ENCODE measurements at places on chromosomes 7 and 10.
A peak's percentile ranks its signal among the peaks of the same experiment; 100 is the strongest.

DNA sequence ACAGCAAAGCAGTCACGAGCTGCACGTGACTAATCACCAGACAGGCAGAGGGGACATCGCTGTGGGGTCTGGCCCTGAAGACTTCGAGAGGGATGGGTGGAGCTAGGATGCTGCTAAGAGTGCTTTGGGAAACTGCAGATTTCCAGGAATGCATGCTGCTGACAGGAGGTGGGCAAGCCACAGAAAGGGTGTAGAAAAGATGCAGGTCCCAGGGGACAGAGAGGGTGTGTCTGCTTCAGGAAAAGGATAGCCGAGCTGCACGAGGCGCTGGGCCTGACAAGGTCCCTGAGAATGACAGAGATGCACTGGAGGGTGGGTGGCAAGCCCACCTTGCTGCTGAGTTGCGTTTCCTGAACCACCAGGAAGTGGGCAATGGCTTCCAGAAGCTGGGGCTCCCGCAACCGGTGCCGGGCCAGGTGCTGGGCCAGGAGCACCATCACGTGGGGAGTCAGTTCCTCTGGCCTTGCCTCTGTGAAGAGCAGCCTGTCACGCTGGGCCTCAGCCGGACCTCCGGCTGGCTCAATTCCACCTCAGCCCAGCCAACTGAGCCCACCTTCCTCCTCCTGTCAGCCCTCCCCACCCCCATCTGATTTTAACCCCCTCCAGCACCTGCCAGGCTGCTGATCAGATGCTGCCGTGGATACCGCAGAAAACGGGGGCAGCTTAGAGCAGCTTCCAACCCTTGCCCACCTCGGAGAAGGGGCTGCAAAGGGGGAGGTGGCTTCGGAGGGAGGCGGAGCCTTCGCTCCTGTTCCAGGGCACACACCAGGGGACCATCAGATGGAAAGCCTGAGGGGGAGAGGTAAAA lies 2.2 kb downstream of the FASTK start:
- no peak for DNase-seq

GRCh38 chr7:44693641-44694313 lies 54.9 kb upstream of the ZMIZ2 start:
- no peak for DNase-seq

DNA sequence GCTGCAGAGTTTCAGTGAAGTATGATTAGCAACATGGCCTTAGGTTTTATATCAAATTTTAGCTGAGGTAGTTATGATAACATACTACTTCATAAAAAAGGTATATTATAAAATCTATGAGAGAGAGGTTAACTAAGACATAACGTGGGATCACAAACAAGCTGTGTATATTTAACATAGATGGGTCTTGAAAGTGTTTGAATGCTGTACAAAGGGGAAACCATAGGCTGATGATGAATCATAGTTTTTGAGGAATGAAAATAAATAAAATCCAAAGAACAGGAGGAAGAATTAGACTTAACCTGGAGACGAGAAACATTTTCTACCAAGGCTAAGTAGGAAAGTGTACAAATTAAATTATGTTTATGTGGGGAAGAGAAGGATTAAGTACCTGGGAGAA lies 119.0 kb downstream of the GNAI1 start:
- DNase-seq: no peak

DNA sequence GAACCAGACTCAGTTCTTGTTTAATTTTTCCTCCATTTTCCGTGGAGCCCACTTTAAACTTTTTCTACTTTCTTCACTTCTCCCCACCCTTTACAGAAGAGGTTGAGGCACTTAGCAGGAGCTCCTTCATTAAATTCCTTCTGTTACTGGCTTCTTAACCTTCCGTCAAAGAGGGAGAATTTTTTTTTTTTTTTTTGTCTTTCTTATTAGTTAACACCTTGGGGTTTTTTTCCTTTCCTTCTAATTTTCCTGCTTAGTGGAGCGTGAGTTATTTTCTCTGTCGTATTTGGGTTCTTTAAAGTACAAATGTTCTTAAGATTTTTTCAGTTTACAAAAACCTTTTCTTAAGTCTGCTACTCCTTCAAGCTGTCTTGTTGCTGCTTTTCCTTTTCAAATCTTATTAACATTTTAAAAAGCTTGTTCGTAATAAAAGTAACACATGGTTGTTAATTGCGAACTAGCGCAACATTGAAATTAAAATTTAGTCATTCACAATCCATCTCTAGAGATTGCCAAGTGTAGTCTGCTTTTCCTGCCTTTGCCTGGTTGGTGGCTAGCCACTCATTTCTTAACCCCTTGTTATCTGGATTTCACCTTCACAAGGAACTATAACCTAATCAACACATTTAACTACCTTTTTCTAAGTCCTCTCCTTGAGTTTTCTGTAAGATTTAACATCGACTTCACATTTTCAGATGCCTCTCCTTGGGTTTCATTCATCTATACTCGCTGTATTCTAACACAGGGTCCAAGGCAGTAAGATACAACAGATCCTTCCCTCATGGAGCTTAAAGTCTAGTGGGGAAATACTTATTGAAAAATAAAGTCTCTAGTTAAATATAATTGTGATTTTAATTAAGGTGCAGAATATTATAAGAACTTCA lies 2.0 kb downstream of the BMPR1A start:
- DNase-seq: peak; percentile 80

GRCh38 chr10:83995738-83996331 lies 143.5 kb upstream of the GHITM start:
- no peak for DNase-seq

GRCh38 chr7:16818732-16819131 lies 13.9 kb upstream of the AGR2 start:
- DNase-seq: no peak

DNA sequence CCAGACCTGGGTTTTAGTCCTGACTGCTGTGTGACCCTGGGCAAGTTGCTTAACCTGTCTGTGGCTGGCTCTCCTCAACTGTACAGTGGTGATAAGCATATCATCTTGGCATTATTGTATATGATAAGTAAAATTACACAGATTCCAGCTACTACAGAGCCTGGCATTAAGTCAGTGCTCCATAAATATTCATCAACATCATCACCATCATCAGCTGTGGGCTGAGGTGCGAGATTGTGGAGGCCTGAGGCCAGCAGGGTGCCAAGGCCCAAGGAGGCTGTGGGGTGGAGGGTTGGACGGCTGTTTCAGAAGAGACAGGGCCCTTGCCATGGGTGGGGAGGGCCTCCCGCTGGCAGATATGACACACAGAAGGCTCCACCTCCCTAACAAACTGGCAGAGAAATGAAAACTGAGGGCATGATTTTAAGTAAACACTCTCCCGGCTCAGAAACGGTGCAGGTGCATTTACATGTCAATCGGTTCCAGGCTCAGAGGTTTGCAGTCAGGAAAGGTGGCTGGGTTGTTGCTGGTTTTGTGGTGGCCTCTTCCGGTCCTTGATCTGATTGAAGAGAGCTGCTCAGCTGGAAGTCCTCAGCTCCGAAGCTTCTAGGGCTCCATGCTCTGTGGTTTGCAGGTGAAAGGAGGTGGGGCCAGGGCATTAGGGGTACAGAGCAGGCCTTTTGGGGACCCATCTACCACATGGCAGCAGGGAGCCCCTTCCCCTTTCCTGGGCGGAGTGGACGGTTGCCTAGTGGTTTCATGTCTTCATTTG lies 10.2 kb downstream of the CRYGN start:
- DNase-seq: no peak

DNA sequence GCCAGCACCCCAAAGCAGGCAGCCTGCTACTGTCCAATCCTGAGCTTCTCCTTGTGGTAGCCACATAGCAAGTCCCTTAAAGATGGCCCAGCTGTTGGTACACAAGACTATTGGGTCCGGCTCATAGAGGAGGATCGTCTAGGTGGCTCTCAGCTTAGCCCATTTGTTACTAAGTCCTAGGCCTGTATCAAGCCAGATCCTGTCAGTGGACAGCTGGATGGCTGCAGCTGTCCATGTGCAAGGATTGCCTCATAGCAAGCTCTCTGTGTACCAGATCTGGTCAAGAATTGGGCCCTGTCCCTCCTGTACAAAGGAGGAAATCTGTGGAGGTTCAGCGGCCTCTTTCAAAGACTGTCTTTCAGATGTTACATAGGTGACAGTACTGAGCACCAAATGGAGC lies 12.2 kb upstream of the TMEM168 start:
- no peak for DNase-seq
